ENCODE measurements at places on chromosomes 5 and 9. TPM values are rescaled to one million over a fixed set of nuclear protein-coding genes. Genes with fewer than 3 reads are reported as not detected.

DNA sequence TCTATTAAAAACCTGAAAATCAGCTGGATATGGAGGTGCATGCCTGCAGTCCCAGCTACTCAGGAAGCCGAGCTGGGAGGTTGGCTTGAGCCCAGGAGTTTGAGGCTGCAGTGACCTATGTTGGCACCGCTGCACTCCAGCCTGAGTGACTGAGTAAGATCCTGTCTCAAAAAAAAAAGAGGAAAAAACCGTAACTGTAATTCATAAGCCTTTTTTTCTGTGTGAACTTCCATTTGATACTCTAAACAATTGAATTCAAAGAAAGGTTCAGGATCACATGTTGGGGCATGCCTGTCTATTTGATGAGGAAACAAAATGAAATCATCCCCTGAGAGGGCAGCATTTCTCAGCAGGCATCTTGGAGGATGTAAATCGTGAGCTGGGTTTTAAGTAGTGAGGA is 38.8 kb downstream of the ITGA2 start:
- DNase-seq: no peak

DNA sequence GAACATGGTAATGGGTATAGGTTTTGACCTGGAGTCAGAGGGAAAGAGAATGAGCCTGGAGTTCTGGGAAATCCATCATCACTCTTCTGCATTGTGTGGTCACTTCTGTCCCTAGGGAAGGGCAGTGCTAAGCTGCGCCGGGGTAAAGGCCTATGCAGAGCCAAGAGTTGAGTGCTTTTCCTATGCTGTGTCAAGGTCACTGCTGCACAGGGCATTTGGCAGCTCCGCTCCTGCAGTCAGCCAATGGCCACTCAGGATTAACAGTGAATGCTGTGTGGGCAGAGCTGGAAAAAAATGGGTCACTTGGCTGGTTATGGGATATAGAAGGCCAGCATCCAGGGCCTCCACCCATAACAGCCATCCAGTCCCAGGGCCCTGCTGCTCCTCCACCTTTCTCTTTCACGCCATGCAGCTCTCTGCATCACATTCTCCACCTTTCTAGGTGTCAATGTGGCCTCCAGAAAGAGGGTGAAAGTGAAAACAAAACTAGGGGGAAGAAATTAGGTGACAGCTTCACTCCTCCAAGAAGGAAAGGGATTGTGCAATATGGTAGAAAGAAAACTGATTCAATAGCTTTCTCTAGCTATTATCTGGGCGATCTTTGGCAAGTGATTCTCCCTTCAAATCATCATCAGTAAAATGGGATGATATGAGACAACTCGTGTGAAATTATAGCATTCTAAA is 279.3 kb upstream of the ANKRD55 start:
- no peak for DNase-seq

Gene ALDH1A1
- total RNA-seq: 0.87 TPM

GRCh38 chr5:124342584-124342983 is 403.9 kb downstream of the ZNF608 start:
- DNase-seq: no peak

DNA sequence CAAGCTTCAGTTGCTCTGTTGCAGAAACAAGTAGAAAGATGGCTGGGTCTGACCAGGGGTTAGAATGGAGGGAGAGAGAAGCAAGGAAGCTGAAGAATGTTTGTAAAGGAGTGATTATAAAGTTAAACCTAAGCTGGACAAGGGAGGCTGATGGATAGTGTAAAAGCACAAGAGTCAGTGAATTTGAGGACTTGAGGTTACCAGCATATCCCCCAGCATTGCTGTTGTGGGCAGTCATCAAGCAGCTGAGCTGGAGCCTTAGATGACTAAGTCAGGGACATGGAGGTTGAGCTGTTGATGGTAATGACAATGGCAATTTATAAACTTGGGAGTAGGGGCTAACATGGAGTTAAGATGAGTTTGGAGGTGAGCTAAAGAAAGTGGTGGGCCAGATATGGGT is 131.5 kb downstream of the ERCC6L2 start:
- DNase-seq: peak; percentile 54

GRCh38 chr5:80884086-80884813 is 75.9 kb upstream of the RASGRF2 start:
- no peak for DNase-seq

DNA sequence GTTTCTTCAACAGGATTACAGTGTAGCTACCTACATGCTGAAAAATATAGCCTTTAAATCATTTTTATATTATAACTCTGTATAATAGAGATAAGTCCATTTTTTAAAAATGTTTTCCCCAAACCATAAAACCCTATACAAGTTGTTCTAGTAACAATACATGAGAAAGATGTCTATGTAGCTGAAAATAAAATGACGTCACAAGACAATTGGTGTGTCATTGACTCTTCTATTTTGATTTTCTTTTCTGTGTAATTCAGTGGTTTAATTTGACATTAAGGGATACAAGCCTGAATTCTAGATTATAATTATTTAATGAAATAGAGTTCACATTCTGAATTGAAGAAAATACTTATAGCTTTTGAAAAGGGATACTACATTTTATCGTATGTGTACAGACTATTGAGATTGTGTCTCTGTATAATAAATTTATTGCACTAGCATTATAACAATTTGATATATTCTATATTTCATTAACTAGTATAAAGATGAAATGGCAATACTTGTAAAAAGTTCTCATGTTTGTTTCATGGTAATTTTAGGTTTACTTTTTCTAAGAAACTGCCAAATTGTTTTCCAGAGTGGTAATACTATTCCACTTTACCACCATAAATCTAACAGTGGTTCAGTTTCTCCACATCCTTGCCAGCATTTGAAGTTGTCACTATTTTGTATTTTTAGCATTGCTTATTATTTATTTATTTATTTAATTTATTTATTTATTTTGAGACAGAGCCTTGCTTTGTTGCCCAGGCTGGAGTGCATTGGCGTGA is 18.7 kb downstream of the ANXA1 start:
- DNase-seq: no peak

- DNase-seq: no peak
Measured at GRCh38 chr5:65247594-65247993, 234.1 kb downstream of the ADAMTS6 start.

Gene PCDH12
- under 0.01 TPM for total RNA-seq

GRCh38 chr5:58184910-58185309 is 275.0 kb downstream of the PLK2 start:
- DNase-seq: no peak

Gene GRAMD2B
- total RNA-seq: 26.6 TPM

- DNase-seq: no peak
Measured at GRCh38 chr9:80875947-80876346, 813.4 kb downstream of the TLE1 start.

- DNase-seq: no peak
Measured at GRCh38 chr9:101689039-101689438, 49.4 kb downstream of the GRIN3A start.

- no peak for DNase-seq
Measured at GRCh38 chr5:38892363-38892762, 46.6 kb downstream of the OSMR start.

GRCh38 chr5:7745882-7746610 is 104.9 kb downstream of the CFAP90 start:
- DNase-seq: no peak

Gene GDNF
- total RNA-seq: 0.23 TPM

GRCh38 chr9:98037357-98037756 is 19.2 kb upstream of the NANS start:
- DNase-seq: no peak

Gene FGF1
- 4.7 TPM for total RNA-seq

DNA sequence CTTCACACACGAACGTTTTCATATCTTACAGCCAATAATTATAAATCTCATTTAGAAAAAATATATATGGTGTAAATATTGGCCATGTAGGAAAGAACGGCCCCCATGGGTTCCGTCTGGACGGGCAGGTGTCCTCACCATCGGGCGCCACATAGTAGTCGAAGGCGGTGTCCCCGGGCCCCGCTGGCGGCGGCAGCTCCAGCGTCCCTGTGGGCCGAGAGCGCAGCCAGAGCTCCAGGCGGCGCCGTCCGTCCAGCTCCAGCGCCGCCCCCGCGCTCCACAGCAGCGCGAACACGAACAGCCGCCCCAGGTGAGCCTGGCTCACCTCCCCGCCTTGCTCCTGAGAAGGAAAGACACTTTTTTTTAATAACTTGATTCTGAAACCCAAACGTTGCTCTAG is 134.6 kb downstream of the DNAH5 start:
- DNase-seq: no peak

Gene PCDHGB4
- total RNA-seq: 1.7 TPM

Gene FBXL7
- 4.7 TPM for total RNA-seq

- no peak for DNase-seq
Measured at GRCh38 chr9:26159575-26160392, 481.5 kb upstream of the TUSC1 start.

- no peak for DNase-seq
Measured at GRCh38 chr9:82367016-82367415, 378.4 kb downstream of the SPATA31D1 start.

DNA sequence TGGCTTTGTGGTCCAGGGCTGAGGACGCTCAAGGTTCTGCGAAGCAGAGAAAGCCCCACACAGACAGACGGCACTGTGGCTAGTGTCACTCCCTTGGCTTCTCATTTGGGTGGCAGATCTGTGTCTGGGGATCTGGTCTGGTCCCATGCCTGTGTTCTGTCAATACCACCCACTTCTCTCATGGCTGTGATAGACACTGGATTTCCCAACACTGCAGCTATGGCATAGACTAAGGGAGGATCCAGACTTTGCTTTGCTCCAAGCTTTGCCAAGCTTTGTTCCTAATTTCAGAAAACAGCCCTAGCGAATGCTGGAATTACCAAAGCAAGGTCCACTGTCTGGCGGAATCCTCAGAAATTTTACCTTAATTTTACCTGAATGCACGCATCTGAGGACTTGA is 62.1 kb downstream of the GADD45G start:
- no peak for DNase-seq

DNA sequence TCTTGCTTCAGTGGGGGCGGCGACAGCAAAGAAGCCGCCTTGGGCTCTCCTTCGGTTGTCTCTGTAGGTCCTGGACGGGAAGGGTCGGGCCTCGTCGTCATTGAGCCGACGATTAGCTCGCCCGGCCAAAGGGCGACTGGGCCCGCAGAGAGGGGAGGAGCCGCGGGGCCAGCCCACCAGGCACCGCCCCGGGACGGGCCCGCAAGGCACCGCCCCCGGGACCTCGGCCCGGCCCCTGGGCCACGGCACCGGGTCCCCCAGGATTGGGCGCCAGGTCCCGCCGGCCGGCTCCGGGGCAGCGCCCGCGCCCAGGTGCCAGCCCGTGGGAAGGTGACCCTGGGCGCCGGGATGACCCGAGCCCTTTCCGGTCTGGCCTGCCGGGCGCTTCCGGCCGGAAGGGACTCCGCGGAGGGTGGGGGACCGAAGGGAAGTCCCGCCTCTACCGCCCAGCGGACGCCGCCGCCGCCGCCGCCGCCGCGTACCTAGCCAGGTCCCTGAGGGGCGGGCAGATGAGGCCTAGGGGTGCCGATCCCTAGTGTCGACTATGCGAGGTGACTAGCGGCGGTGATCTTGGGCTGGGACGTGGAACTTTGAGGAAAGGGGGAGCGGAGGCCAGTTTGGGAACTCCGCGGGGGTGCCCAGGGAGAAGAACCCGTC is at the start of the genes GBA2 and RGP1:
Gene GBA2 (minus strand): TSS at position 371 of the 657 bp plus-strand sequence. CDS start 524 bp downstream, outside the sequence.
Gene RGP1 (plus strand): TSS at position 430 of the 657 bp plus-strand sequence. CDS start 469 bp downstream, outside the sequence.
- no peak for DNase-seq

DNA sequence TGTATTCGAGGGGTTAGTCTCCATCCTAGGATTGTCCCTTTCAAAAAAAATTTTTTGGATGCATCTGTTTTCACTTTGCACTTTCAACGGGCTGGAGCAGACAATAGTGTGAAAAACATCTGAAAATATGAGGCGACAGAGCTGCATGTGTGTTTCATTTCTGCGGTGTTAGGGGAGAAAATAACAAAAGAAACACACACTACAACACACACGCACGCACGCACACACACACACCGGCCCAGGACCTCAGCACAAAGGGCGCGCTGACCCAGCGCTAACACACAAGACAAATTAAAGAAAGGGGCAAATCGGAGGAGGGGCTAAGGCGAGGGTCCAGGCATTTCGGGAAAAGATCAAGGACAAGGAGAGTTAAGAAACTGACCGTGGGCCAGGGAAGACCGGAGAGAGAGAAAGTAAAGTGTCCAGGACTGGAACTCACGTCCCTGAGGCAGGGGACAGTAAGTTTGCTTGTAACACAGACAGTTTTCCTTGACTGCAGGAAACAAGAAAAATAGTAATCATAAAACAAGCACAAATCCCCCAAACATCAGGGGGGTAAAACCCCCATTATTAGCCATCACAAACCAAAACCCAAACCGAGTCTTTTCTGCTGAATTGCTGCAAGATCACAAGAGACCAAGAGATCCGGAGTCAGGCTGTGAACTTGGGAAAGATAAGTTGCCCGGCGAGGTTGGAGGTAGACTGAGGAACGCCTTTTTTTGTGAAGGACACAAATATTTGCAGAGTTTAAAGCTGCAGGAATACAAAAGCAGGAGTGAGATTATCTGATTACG is 302.1 kb downstream of the PARP8 start:
- no peak for DNase-seq

Gene ALDOB
- not detected for total RNA-seq

Gene PSMD5
- 31.4 TPM for total RNA-seq

Gene PFN3
- total RNA-seq: not detected

DNA sequence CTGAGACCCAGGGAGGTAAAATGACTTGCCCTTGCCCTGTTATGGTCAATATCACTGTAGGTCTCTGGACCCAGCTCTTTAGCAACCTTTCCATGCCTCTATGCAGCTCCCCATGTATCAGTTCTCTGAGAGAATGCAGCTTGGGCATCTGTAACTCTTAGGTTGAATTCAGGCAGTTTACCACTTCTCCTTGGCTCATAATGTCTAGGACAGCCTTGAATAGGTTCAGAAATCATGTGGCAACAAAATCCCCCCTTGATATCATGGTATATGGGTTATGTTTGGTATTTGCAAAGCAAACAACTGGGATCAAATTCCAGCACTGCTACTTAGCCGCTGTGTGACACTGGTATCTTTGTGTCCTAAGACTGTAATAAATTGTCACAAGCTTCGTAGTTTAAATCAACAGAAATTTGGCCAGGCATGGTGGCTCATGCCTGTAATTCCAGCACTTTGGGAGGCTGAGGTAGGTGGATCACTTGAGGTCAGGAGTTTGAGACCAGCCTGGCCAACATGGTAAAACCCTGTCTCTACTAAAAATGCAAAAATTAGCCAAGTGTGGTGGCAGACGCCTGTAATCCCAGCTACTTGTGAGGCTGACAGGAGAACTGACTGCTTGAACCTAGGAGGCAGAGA is 10.7 kb upstream of the SUB1 start:
- no peak for DNase-seq

GRCh38 chr5:34742061-34742460 is 85.9 kb downstream of the RAI14 start:
- DNase-seq: no peak

DNA sequence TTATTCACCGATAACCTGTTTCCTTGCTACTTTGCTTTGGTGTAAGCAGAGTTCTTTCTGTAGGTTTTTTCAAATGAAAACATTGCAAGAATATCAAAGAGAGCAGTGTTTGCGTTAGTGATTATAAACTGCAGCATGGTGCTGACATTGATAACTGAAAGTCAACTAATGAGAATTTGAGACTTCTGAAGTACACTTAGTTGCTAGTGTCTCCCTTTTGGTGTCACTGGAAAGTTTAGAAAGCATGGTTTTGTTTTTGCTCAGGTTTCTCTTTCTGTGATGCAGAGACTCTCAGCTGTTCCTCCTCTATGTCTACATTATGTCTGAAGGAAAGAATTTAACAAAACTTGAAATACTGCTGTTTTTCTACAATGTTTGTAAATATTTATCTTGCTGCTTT is 80.2 kb upstream of the ZNF169 start:
- DNase-seq: no peak

Gene GLDC
- 68.8 TPM for total RNA-seq
